ENCODE measurements at places on chromosomes 7 and 10.
A peak's percentile ranks its signal among the peaks of the same experiment; 100 is the strongest.

- DNase-seq: no peak
These were observed 7.4 kb upstream of the SMIM30 start for GRCh38 chr7:113125728-113126127.

DNA sequence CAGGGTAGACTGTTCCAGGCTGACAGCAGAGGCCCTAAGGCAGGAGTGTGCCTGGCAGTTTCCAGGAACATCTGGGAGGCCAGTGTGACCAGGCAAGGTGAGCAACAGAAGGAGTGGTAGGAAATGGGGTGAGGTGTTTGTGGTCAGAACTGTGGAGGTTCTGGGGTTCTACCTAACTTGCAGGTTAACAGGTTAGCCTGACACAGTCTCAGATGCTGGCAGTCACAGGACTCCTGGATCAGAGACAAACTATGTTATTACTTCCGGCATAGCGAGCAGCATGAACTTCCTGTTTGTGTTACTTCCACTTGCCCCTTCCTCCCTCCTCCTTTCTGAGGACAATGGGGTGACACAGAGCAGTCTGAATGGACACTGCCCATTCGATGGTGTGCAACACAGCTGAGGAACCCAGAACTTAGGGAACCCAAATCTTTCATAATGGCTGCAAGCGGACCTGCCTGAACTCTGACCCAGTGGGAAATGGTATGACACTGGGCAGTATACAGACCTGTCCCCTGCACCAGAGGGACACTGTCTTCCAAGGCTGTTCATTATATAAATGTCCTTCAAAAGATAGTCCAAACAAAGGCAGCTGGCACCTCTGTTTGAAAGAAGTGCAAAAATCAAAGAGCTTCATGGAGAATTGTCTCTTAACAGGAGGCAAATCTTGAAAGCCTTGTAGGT, 3.9 kb upstream of the SAR1A start:
- peak; percentile 49 for DNase-seq

DNA sequence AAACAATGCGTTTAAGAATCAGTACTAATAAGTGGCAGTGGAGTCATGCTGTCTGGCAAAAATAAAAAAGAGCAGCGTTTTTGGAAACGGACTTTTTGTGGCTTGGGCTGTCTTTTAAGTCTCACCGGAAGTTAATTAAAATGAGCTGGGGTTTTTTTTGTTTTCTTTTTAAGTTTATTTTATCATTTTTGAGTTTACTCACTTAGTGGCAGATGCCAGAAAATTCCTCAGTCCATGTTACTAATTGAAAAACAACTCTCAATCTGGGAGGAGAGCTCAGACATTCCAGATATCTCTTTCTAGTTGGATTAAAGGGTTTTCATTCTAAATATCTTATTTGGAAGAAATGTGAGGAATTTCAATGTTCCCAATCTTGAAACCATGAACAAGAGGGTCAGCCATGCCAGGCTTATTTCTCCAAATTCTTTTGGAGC, 133.8 kb upstream of the AGR3 start:
- DNase-seq: no peak

GRCh38 chr7:83143107-83143506, 19.6 kb downstream of the PCLO start:
- DNase-seq: no peak

DNA sequence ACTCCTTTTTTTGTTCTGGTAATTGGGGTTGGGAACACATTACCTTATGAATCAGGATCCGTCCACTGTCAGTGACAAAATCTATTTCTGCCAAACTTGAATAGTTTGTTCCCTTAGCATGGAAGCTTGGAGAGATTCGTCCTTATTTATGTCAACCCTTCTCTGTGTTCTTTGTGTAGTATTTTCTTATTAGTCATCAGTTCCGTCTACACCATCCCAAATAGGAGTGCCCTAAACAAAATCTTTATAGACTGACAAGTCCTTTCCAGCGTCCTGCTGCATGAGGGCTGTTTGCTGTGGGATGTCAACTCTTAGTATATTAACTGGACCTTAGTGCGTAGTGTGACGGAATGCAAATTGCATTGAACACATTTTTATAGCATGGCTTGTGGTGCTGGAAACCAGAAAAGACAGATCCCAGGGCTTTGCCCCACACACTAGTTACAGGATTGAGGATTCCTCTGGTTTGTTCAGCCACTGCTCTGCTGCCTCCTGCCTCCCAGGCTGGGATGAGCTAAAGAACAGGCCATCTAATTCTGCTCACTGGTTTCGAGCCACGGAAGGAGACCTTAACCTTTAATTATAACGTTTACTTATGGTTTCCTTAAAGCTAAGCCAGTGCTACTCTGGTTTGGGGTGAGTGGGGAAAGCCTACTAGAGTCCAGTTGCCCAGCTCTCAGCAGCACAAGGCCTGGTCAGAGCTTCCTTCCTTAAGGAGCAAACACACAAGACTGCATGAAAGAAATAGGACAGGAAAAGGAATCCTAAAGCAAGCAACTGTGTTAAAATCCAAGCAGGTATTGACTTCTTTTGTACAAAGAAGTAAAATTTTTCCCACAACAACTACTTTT, 194.4 kb downstream of the CCSER2 start:
- no peak for DNase-seq

DNA sequence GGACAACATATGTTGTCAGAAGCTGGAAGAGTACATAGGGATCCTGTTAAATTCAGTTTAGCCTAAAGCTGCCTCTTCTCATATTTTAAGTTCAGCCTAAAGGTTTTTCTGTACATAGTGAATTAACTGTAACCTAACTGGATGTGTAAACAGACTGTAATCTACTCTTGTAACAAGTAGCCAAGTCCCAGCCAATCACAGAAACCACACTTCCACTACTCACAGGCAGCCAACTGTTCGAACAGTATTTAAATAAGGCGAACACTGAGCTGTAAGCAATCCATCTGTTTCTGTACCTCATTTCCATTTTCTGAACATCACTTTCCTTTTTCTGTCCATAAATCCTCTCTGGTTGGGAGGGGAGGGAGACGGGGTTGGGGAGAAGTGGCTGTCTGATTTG, 15.0 kb upstream of the STN1 start:
- DNase-seq: no peak

GRCh38 chr7:55036950-55037736, 18.3 kb downstream of the EGFR start:
- DNase-seq: no peak

DNA sequence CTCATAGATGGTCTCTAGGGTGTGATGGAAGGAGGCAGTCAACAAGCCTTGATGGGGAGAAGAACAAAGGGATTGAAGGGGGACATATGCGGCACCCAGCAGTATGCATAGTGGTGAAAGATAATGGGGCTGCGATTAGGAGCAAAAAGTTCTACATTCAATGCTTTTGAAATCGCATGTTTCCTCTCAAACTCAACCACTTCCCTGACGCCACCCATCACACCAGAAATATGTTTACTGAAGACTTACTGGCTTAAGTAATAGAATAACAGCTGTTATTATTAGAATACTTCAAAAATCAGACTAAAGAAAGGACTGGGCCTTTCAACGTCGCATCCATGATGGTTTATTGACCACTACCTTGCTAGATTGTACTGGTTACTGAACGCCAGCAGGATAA, 31.5 kb downstream of the MKRN1 start:
- no peak for DNase-seq

DNA sequence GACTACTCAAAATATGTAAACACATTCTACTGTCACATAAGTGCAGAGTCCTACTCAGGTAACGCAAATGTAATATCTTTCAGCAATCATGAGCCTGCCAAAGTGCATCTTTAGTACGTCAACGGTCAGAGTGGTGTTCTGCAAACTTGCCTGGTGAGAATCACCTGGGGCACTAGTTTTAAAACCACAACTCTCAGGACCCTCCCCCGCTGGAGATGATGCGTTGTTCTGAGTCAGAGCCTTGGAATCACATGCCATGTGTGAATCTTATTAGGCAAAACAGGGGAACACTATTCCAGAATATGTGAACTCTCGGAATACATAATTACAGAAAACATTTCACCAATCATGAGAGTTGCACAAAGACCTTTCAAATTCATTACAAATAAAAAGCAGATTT, 115.7 kb downstream of the TPK1 start:
- DNase-seq: no peak

DNA sequence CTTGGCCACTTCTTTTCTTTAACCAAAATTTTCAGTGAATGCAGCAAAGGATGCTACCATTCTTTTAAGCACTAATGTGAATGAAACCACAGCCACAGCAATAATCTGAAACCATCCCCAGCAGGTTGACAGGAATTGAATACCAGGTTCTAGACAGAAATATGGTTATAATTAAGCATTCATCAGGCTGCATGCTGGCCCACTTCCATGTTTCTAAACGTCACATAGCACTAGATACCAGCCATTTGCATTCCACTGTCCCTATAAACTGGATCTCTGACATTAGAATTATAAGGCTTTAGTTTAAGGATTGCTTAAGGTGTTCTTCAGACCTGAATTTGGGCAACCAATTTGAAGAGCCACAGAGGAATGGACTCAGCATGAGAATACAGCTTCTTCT, 340.8 kb upstream of the KLF6 start:
- DNase-seq: no peak

- no peak for DNase-seq
These were observed 10.9 kb downstream of the PWWP2B start for GRCh38 chr10:132407846-132408278.

DNA sequence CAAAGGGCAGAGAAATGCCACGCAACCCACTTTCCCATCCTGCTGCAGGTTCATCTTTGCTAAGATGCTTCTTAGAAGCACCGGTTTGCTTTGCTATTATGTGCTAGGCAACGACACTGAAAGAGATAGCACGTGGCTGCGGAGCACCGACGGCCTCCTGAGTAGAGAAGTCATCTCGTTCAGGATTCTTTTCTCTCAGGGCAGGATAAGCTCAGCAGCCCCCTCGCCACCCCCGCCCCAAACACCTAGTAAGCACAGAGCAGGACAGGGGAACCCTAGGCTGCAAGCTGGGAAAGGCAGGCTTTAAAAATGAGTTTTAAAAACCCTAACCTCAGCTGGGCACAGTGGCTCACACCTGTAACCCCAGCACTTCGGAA, 15.0 kb downstream of the ASB13 start:
- DNase-seq: no peak

GRCh38 chr7:107932805-107933204, 41.8 kb downstream of the DLD start:
- DNase-seq: no peak

DNA sequence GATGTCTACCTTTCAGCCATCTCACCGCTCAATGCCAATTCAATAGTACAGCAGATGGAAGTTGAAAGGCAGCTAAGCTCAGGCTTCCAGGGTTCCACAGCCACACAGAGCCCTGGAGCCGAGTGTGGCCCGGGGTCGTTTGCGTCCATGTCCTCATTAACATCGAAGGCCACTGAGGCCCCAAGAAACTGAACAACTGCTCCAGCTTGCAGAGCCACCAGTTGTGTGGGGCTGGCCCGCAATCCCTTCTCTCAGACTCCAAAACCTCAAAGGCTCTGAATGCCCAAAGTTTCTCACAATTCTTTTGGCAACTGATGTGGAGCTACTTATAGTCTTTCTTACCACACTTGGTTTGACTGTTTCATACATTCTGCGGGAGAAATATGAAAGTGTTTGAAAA, 31.1 kb downstream of the NOD1 start:
- DNase-seq: no peak

GRCh38 chr7:123622660-123623386, 21.2 kb downstream of the ASB15 start:
- DNase-seq: no peak

DNA sequence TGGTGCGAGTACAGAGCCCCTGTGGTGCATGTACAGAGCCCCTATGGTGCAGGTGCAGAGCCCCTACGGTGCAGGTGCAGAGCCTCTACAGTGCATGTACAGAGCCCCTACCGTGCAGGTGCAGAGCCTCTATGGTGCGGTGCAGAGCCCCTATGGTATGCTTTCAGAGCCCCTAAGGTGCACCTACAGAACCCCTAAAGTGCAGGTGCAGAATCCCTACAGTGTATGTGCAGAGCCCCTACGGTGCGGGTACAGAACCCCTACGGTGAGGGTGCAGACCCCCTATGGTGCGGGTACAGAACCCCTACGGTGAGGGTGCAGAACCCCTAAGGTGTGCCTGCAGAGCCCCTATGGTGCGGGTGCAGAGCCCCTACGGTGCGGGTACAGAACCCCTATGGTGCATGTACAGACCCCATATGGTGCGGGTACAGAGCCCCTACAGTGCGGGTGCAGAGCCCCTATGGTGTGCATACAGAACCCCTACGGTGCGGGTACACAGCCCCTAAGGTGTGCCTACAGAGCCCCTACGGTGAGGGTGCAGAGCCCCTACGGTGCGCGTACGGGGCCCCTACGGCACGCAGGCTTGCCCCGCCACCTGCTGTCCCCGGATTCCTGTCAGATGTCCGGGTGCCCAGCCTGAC, 53.5 kb downstream of the MGMT start:
- DNase-seq: no peak
